ENCODE measurements at places on chromosomes 2 and 18. TPM values are rescaled to one million over a fixed set of nuclear protein-coding genes. Genes with fewer than 3 reads are reported as not detected.
A peak's percentile ranks its signal among the peaks of the same experiment; 100 is the strongest.

DNA sequence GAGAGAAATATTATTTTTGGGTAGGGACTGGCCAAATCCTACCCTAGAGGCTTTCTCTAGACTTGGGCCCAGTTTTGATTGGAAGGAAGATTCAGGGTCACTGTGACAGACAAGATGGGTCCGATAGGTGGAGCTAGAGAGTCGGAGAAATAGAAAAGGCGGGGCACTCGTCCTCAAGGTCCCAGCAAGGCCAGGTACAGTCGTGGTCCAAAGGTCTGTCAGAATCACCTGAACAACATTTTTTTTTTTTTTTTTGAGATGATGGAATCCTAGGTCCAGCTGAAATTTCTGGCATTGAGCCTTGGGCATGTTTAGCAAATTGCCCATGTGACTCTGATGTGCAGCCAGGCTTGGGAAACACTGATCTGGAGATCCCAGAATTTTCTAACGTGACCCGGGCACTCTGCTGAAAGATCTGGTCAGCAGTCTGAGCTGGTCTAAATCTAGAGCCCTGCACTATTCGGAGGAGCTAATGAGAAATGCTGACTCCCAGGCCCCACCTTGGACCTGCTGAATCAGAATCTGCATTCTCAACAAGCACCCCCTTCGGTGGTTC lies 23.0 kb upstream of the NTSR2 start:
- H3K4me3 ChIP-seq = no peak overlapping the region
- DNase-seq = peak; percentile 72
- H3K36me3 ChIP-seq = no peaks in the 10 kb centered on the region
- H3K4me1 ChIP-seq = peaks cover 14% of the 10 kb centered on the region

DNA sequence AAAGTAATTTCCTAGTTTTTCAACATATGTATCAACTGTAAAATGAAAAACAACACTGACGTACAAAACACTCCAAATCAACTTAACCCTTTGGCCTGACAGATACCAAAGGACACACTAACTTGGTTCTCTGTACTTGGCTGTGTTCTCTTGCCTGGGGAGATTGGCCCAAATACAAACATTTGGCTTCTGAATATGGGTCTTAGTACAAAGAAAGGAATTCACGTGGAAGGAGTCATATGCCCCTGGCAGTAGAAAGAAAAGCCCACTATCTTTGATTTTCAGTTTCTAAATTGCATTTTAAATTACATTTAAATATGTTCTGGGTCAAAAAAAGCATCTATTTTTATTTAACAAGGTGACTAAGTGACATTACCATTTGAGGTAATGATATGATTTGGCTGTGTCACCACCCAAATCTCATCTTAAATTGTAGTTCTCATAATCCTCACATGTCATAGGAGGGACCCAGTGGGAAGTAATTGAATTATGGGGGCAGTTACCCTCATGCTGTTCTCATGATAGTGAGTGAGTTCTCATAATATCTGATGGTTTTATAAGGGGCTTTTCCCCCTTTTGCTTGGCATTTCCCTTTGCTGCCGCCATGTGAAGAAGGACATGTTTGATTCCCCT lies 153.6 kb upstream of the CCDC195 start:
- H3K27me3 ChIP-seq = no peaks in the 10 kb centered on the region
- H3K4me1 ChIP-seq = no peaks in the 10 kb centered on the region
- H3K27ac ChIP-seq = no peak overlapping the region
- H3K36me3 ChIP-seq = no peaks in the 10 kb centered on the region
- no peak overlapping the region for H3K4me3 ChIP-seq
- DNase-seq = no peak

DNA sequence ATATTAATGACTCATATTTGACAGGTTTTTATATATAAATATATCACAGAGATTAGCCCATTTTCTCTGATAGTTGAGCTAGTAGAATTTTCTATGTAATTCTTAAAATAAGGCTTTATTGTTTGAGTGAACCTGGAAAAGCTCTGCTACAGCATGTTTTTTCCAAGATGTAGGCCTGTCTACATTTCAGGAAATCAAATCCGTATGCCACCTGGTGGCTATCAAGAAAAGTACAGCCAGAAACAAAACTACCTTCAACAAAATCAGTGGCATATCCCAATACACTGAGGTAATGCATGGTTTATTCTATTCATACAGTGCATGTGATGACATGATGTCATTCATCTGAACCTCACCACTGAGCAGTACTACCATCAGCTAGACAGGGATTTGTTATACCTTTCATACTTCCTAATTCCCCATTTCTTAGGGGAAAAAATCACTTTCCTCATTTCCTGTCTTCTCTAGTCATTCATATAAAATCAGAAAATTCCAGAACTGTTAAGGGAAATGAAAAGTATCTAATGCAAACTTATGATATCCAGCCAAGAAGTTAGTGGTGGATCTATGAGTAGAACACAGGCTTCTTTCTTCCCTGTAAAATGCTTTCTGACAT lies 310.4 kb upstream of the SYT4 start:
- no peak overlapping the region for H3K27ac ChIP-seq
- H3K4me1 ChIP-seq = no peaks in the 10 kb centered on the region
- H3K27me3 ChIP-seq = no peaks in the 10 kb centered on the region
- no peaks in the 10 kb centered on the region for H3K36me3 ChIP-seq

DNA sequence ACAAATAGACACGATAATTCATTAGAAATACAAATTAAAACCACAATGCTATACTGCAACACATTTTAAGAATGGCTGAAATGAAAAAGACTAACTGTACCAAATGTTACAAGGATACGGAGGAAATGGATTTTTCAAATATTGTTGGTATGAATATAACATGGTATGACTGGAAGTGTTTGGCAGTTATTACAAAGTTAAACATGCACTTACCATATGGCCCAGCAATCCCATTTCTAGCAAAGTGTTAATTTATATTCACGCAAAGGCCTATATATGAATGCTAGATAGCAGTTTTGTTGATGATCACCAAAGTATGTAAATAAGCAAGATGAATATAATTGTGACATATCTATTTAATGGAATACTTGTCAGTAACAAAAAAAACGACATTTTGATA lies 497.8 kb upstream of the FSIP2 start:
- no peak overlapping the region for H3K4me3 ChIP-seq
- H3K27ac ChIP-seq = no peak overlapping the region
- no peaks in the 10 kb centered on the region for H3K27me3 ChIP-seq

The CROCC2 gene
- 0.13 TPM for total RNA-seq

The FKBP7 gene
- total RNA-seq = 8.2 TPM
